Spinal cord (tissue), 10 donors: ENCODE measurements at places on chromosomes 1 and 21. TPM values are rescaled to one million over a fixed set of nuclear protein-coding genes. Genes with fewer than 3 reads are reported as not detected.

RNU1-3 gene
- not detected for polyA plus RNA-seq

DNA sequence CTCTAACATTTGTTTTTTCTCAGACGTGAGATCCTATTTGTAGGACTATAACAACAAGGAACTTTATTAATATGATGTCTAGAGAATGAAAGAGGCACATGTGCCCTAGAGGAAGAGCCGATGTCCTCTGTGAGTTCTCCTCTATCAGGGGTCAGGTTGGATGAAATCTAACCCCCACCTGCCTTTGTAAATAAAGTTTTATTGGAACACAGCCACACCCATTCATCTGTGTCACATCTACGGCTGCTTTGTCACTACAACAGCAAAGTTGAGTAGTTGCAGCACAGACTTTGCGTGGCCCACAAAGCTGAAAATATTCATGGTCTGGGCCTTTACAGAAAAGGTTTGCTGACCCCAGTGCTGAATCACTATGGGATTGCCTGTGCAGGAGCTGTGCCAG lies 571 bp upstream of the CAPN9 start:
- DNase-seq = no peak

GRCh38 chr1:62318320-62318755 lies 896 bp downstream of the KANK4 start:
- no peak for DNase-seq

- no peak for DNase-seq
Observed at GRCh38 chr1:201501812-201502510, 5.0 kb downstream of the CSRP1 start.

DNA sequence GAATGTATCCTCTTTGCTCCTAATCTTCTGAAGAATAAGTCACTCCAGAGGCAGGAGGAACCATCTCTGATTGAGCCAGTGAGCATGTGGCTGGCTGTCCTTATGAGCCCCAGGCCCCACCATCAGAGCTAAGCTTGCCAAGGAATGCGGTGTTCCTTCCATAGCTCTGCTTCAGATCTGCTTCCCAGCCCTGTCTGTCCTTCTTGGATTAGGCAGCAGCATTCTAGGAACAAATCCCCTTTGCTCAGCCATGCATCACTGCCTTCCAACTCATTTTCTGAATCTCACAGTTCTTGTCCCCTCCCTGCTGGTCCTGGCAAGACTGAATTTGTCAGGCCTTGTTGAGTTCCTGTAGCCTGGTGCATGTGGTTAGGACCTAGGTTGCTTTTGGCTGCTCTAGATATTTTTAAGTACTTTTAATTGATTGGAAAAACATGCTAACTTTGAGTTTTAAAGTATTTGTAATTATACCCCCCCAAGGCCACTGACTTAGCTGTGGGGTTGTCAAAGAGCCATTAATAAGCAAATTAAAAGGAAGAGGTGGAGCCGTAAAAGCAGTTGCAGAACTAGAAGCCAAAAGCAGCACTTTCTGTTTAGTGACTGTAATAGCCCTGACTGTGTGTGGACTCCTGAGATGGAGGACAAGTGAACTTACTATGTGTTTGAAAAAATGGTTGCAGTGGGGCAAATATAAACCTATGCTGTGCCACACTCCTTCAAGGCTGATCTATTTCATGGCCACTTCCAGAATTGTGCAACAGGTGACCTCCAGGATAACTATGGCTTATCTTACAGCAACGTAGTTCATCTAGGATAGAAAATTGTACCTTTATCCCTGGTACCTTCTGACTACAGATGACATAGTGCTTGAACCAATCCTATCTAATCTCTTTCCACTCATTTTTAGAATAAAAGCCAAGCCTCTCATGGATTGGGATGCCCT lies 61.3 kb upstream of the BACH1 start:
- DNase-seq = no peak

- no peak for DNase-seq
Observed at GRCh38 chr1:227902641-227902990, 45.1 kb downstream of the WNT9A start.
